ENCODE measurements at places on chromosomes 3 and 15.

DNA sequence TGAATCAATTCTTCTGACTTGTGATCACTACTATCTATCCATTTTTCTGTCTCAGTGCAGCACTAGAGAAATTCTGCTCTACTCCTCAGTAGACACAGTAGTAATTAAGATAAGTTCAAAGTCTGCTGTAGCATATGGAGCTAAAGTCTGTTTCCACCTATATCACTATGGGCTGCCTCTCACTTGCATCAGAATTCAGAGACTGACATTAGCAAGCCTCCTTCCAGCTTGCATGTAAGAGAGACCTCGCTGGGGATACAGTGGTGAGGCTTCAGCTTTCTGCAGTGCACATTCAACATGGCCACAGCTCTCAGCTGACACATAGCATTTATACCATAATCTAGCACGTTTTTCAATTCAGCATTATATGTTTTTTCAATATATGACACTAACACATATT is 217.0 kb downstream of the PLOD2 start:
- no peak for ATAC-seq

DNA sequence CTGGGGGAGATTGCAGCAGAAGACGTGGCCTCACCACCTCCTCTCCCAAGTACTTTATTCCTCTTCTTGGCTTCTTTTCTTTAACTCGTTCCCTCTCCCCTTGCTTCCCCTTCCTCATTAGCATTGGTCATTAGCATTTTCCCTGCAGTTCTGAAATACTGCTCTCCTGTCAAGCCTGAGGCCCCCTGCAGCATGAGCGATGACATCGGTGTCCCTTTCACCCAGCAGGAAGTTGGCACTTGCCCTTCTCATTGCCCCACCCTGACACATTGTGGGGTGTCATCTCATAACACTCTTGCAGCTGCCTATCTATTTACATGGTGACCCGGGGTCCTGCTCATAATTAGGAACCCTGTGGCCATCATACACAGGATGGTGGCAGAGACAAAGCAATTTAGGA is 167.1 kb downstream of the ARRDC4 start:
- no peak for ATAC-seq

DNA sequence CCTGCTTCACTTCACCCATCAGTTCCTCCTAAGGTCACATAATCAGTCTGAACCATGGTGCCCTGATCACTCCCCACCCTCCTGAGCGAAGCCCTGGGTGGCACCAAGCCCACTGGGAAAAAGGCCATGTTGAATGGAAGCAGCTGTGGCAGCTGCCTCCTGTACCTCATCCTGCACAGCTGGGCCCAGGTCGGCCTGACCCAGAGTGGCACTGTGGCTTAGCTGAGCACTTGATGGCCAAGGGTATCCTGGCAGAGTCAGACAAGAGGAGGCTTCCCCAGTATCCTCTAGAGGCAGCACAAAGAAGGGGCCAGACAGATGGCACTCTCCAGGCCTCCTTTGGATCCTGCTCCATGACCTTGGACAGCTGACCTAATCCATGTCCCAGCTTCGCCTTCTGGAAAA is 68.4 kb downstream of the TLE3 start:
- no peak for ATAC-seq

DNA sequence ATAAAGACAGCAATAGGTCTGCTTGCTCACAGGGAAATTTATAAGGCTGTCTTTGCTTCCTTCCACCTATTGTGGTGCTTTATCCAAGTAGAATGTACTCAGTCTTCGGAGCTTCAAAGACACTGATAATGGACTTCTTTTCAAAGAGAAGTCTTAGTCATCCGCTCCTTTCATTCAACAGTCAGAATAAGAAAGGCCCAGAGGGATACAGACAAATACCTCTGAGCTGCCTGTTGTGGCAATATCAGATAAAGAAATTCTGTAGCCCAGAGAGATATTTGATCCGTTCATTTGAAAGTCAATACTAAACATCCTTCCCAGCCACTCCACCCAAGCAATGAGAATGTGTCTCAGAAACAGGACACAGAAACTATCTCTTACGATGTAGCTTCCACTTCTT is 110.0 kb downstream of the FHIT start:
- ATAC-seq: no peak

DNA sequence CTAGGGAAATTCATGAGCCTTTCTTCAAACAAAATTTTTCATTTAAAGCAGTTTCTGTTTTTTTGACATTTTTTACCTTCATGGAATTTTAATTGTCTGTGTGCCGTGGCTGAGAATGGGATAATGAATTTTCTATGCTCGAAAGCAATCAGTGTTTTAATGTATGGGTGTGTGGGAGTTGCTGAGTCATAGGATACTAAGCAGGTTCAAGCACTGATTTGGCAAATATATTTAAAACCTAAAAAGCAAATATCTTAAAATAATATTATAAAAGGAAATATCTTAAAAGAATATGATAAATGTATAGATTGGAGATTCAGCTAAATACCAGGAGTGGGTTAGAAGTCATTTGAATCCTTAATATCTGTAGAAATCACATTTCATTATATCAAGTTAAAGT is 173.6 kb upstream of the LRRFIP2 start:
- no peak for ATAC-seq

DNA sequence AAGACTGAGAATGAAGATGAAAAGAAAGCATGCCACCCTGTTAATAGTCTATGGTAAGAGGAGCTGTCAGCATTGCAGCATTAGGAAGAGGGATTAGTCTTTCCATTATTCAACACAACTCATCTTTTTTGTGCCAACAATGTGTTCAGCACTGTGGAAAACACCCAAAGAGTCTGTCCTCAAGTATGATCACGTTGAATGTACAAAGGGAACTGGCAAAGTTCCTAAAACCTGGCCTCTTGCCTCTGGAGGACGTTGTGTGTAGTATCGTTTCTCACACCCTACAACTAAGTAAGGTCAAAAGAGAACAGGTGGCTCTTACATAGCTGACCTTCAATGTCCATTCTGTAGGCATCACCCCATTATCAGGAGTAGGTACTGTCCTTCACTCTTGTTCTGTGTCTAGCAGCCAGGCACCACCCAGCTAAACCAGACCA is 147.9 kb upstream of the THBS1 start:
- ATAC-seq: no peak

GRCh38 chr15:89575656-89576416 is 567 bp downstream of the TICRR start:
- ATAC-seq: peak; percentile 52

GRCh38 chr3:110932567-110932966 is 139.0 kb upstream of the NECTIN3 start:
- ATAC-seq: peak; percentile 88

DNA sequence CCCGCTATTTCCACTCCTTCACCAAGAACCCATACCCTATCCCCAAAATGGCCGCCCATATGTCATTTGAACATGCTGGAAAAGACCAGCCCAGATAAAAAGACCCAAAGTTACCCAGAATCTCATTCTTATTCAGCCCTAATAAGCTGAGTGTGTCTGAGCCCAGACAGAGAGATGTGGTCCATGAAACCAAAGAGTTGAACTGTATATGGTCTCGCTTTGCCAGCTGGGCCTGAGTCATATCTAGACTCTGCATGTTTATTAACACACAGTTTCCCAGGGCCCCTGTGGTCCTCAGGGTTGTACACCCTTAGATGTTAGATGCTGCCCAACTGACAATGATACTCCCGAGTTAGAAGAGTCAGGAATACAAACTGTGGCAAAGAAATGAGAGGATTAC is 201.9 kb upstream of the STRIT1 start:
- ATAC-seq: no peak

DNA sequence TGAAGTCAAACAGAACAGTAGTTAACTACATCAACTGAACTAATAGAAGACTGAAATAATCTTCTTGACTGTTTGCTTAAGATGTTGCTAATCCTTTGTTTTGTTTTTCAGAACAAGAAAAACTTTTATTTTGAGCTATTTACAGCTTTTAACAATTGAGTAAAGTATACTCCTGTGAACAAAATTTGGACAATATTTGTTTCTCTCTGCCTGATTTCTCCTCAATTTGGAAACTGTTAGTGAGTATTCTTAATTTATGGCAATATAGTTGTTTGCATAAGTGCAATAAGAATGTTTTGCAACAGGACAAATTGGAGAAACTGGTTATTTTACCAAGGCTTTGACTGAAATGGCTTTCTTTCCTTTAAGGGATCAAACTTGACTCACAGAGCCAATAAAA is 36.5 kb upstream of the ENTPD3 start:
- ATAC-seq: no peak

GRCh38 chr15:48928877-48929538 is 34.7 kb downstream of the SHC4 start:
- no peak for ATAC-seq

DNA sequence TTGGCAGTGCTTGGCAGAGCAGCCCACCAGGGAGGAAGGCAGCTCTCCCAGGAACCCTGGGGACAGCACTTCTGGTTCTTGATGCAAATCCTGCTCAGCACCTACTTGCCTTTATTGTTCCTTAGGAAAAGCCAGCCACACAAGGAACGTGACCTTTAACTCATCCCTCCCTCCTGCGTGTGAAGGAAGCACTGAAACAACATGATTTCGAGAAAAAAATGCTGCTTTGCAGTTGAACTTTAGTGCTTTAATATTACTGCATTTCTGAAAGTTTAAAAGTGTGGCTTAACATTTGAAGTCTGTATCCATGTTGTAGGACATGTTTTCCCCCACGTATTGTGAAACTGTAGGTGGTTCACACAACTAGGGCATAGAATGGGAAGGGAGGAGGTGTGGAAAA is 50.4 kb upstream of the CTNNB1 start:
- no peak for ATAC-seq

DNA sequence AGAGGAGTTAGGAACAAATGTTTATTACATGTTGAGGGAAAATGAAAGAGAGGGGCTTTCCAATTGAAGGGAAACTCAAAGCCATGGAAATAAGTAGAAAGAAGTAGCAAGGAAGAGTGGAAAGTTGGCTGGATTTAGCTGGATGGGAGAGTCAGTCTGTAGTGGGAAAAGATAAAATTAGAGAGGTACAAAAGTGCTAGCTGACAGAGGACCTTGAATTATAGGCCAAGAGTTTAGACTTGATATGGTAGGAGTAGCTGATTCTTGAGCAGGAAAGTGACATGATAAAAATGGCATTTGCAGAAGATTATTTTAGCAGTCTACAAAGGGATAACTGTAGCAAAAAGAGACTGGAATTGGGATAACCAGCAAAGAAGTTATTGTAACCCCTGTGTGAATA is 425.8 kb downstream of the ROBO1 start:
- no peak for ATAC-seq

DNA sequence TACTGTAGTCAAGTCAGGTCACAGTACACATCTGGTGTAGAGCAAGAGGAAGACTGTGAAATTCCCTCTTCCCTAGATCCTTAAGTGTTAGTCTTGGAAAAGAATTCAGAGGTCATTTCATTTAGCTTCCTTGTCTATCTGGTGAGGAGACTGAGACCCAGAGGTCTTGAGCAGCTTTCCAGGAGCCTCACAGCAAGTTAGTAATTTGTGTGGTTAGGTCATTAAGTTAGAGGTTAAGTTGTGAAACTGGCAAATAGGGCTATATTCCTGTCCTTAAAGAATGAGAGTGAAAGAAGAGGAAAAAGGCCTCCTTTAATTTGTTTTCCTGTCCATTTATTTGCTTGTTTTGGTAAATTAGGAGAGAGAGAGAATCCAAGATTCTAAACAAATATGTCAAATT is 9.0 kb downstream of the PODXL2 start:
- no peak for ATAC-seq

All from SK-N-SH treated with all-trans-retinoic acid at 6 μM for 48 hours (cell line).